ENCODE measurements at places on chromosomes 7 and 10.

DNA sequence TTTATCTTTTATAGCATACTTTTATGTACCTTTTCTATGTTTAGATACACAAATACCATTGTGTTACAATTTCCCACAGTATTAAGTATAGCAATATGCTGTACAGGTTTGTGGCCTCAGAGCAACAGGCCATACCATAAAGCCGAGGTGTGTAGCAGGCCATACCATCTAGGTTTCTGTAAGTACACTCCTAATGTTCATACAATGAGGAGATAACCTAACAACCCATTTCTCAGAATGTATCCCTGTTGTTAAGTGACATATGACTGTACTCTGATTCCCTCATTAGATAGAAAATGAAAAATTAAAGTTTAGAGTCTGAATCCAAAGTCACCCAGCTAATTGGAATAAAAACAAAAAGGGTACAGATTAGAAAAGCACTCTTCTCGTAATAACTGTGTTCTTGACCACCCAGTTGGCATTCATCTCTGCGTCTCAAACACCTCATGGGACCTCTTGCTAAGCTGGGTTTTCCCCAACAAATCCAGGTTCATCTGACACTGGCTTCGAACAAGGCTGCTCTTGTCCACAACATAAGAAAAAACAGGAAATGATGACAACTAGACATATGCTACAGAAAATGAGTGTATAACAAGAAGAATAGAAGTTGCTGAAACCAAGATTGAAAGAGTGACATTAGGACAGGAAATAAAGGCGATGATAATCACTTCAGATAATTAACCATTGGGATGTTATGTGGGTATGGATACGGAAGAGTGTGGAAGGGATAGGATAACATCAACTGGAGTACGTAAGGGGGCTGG lies 1.4 kb downstream of the NDUFB8 start:
- no peak for DNase-seq

DNA sequence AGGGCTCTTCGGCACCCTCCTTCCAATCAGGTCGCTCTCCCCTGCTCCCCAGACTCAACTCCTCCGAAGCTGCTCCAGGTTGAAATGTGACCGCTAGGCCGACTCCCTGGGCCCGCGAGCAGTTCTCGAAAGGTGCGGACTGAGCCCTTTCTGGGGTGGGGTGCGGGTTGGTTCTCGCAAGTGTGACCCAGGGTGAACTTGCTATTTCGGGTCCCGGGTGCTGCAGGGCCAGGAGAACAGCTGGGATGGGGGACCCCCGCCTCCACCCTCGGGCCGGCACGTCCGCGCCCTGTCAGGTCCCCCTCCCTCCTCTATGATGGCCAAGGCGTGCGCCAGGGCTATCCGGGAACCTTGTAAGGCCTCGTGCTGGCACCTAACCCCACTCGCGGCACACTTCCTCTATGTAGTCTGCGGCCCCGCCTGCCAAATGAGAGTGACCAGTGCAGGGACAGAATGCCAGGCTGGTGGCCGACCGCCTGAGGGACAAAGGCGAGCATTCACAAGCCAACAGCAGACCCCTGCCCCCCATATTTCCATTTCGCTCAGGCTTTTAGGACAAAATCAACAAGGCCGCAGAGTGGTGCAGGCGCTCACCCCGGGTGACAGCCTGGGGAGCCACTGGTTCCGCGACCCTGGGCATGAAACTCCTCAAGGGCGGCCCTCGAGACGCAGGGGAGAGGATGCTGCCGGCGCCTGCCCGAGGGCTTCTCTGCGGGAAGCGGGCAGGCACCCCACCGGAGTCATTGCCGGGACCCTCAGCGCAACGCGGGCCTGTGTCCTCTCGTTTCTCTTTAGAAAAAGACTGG lies 13.7 kb upstream of the HOXA13 start:
- DNase-seq: no peak

DNA sequence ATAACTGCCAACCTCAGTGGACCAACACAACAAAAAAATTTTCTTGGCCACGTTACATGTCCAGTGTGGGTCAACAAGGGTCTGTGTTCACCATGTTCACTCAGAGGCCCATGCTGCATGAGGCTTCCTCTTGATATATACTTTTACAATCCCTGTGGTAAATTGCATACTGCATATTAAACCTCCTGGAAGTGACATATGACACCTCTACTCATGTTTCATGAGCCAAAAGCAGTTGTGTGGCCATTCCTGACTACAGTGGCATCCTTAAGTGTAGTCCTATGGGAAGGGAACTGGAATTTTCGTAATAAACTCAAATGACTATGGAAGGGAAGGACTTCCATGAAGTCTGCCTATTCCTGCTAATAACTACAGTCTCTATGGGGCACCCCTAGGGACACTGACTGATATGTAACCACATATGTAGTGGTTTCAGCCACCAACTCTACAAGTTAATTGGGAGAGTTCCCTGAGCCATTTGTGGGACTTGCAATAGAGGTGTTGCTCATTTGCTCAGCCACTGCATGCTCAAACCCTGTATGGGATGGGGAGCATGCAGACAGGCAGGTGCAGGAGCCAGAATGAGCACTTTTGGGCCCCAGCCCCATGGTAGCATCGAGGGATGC lies 9.7 kb downstream of the DYNC1I1 start:
- DNase-seq: no peak

DNA sequence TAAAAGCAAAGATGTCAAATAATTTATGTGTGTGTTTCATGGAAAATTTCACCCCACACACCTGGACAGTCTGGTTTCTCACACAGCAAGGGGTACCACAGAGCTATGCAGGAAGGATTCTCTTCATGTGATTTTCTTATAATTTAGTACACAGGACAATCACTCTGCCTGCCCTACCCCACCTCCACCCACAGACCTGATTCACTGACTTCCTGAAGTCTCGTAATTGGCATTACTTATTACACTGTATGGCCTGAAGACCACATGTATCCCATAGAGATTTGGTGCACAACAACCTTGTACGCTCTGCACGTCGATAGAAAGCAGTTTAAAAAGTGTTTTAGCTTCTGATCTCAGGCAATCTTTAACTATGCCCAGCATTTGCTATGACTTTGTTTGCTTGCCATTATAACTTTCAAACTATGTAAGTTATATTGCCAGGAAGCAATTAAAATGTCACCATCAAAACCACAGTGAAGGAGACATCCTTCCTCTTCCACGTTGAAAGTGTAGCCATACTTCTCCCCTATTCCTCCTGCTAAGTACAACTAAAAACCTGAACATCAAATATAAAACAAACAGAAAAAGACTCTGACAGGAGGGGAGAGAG lies 279.4 kb upstream of the IMMP2L start:
- DNase-seq: peak; percentile 11

DNA sequence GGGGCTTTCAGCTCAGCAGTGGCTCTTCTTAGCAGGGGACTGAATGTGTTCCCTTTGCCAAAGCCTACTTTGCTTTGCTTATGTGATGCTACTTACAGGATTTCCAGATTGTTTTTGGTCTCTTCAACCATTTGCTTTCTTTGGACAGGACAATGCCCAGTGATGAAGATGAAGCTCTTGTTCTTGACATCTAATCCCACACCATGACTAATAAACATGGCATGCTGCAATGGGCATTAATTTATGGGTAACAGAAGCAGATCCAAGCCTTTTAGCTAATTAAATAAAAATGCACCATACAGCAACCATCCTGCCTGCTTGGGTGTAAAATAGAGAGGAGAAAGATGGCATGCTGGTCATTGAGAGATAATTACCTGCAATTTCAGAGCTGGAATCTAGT lies 175.5 kb upstream of the ITGB1 start:
- DNase-seq: no peak

- no peak for DNase-seq
Observed at GRCh38 chr7:54837168-54837567, 78.2 kb upstream of the SEC61G start.

DNA sequence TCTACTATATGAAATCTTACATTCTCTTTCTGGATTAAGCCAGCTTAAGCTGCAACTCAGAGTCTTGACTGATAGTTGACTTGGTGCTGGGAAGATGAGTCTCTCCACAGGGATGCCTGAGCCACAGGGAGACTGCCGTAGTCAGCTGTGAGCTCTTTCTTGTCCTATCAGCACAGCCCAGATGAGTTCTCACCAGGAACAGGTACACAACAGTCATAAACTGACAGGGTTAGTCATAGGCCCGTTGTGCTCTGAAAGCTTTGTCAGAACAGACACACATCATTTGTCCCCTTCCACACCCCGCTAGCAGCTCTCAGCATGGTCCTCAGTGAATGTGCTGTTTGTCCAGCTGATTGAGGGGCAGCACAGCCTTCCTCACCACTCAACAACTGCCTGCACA lies 221.6 kb downstream of the RPS24 start:
- no peak for DNase-seq

DNA sequence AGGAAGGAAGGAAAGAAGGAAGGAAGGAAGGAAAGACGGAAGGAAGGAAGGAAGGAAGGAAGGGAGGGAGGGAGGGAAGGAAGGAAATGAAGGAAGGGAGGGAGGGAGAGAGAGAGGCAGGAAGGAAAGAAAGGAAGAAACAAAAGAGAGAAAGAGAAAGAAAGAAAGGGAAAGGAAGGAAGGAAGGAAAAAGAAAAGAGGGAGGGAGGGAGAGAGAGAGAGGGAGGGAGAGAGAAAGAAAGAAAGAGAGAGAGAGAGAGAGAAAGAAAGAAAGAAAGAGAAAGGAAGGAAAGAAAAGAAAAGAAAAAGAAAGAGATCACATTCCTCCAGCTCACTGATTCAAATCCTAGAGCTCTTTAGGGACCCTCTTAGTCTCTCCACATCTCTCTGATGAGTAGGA lies 24.7 kb downstream of the ELN start:
- no peak for DNase-seq

DNA sequence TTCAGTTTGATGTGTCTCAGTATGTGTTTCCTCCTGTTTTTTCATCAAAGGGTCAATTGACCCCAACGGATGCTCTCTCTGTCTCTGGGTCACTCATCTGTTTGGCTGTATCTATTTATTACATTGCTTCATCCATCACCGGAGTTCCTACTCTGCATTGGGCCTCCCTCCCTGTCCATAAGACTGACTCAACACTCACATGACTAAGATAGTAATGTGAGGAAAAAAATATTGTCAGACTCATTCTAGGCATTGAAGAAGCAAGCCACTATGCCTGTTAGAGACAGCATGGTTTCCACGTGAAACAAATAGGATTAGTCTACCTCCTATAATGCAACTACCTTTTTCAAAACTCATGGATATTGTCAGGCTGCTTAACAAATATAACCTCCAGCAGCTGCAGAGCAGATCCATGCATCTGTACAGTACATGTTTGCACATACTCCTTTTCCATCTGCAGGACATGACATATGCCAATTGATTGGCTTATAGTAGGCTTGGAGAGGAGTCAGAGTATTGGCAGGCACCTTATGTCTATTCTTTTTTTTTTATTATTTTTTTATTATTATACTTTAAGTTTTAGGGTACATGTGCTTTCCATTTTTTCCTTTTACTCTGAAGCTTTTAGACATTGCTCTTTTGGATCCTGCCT lies 275.2 kb downstream of the LRRTM3 start:
- no peak for DNase-seq

GRCh38 chr10:34273340-34273739 lies 541.8 kb downstream of the PARD3 start:
- DNase-seq: no peak

DNA sequence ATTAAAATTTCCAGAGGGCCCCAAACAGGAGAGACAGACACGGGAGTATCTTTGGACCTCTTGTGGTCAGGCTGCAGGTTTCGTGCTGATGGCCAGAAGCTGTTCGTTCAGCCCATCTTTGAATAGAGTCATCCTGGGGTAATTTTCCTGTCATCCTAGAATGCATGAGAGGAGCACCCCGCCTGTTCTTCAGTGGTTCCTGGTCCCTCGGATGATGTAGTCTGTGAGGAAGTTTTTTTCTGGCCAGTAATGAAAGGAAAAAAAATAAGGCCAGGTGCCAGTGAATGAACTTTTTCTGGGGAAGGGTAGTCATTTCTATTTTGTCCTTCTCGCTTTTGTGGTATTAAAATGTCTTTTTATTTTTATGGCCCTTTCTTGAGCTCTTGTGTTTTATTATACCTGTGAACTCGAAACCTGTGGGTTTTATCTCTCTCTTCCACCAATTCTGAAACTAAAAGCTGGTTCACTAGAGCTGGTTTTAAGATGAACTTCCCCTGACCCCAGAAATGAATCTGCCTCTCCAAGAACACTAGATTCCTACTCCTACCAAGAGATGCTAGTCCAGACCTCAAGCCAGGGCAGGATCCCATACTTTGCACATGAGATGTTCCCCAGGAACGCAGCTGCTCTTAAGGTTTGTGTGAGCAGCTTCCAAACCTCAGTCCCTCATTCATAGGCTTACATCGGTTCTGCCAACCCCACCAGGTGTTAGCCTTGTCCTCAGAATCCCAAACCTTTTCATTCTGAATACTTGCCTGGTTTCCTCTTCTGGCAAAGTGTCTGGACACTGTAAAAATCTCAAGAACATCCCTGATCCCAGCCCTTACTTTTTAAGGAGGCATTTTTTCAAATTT lies 15.4 kb upstream of the MEST start:
- DNase-seq: no peak

GRCh38 chr7:83749495-83749894 lies 100.6 kb upstream of the SEMA3E start:
- no peak for DNase-seq

- peak; percentile 61 for DNase-seq
Observed at GRCh38 chr7:141754939-141755338, 9.0 kb upstream of the TAS2R3 start.

DNA sequence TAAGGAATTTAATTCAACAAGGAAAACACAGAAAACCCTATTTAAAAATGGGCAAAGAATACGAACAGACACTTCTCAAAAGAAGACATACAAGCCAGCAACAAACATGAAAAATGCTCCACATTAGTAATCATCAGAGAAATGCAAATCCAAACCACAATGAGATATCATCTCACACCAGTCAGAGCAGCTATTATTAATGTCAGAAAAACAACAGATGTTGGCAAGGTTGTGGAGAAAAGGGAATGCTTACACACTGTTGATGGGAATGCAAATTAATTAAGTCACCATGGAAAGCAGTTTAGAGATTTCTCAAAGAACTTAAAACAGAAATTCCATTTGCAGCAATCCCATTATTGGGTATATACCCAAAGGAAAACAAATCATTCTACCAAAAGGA lies 55.2 kb downstream of the GCC1 start:
- DNase-seq: no peak

GRCh38 chr7:137165241-137165640 lies 178.3 kb downstream of the PTN start:
- DNase-seq: no peak

DNA sequence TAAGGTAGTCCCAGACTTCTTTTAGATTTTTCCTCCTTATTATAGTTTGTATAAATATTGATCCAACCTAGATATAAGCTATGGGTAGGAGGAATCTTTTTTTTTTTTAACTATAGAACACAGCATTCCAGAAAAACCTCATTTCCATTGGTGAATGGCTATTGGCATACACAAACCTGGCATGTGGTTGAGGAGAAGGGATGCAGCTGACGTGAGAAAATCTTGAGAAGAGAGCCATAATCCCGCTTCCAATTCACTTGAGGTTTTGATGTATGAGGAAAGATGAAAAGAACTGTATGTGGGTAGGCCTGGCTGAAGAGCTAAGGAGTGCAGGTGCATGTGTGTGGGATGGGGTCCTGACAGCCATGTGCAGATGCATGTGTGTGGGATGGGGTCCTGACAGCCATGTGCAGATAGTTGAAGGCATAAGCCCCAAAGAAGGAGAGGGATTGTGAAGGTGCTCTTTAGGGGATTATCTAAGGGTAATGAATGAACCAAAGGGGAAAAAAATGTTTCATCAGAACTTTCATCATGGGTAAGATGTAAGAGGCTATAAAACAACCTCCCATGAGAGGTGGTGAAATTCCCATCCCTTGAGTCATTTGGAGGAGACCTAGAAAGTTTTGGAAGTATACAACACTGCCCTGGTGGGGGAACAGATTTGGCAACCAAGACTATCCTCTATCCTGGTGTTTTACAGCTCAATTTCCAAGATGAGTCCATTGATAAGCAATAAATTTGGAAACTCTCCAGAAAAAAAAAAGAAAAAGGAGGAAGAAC lies 3.8 kb upstream of the PKD2L1 start:
- DNase-seq: no peak
